Suppressor macrophage treated with lipopolysaccharide for 4 hours (primary cell): ENCODE measurements at places on chromosomes 3 and 15.

DNA sequence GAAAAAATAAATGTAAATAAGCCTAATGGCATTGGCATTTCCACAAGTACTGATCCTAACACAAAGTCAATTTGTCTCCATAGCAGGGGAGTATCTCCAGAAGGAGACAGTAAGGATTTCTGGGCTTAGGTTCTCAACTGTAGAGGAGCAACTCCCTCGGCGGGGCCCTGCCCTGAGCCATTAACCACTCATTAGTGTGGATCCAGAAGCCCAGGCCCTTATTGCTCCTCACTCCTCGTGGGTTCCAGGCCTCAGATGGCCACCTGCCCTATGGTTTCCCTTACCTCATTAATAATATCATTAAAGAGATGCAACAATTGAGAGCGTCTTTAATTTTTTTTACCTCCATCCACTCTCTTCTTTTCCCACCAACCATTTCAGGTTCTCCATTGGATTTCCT, 85.3 kb upstream of the CLDN18 start:
- DNase-seq: no peak

GRCh38 chr15:86849136-86849535, 769.5 kb downstream of the AGBL1 start:
- no peak for DNase-seq

DNA sequence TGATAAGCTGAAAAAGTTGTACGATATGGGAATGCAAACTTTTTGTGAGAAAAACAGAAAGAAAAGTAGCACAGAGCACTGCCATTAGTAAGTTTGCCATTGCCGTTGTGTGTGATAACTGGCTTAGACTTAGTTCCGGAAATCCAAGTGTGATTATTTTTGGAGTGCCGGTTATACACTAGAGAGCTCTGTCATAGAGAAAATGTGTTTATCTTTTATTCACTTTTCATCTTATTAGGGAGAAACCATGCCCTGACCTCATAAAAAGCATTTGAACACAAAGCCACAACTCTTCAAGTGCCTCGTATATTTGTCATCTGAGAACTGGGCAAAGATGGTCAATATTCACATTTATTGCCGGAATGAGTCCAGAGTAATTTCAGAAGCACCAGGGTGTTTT, 36.1 kb downstream of the CTDSPL start:
- no peak for DNase-seq

DNA sequence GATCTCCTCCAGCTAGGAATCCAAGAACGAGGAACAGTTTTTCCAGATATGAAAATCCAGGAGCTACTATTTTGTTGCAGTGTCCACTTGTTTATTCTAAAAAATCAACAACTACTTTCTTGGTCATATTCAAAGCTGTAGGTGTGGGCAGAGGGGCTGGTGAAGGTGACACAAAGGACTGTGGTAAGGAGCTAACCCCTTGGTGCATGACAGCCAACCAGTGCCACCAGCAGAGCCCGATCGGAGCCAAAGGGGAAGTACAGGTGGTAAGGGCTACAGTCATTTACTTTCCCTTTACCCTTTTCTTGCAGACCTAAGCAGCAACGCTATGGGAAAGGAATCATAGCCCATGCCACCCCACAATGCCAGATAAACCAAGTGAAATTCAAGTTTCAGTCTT, 30.7 kb downstream of the PLA1A start:
- DNase-seq: peak; percentile 66

DNA sequence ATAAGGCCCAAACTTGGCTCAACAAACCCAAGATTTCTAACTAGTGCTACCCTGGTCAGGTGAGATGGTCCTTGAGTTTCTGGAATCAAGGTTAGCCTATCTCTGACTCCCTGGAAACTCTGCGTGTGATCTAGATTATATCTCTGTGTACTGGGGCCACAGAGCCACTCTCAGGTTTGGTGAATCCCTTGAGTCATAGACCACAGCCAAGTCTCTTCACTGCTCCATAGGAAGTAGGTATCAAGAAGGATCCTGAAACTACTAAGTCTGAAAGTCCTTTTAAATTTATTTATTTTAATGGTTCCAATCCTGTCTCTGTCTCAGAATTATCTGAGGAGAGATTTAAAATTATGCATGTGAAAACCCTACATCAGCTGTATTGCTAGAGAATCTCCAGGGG, 99.1 kb downstream of the TUSC7 start:
- peak; percentile 59 for DNase-seq

DNA sequence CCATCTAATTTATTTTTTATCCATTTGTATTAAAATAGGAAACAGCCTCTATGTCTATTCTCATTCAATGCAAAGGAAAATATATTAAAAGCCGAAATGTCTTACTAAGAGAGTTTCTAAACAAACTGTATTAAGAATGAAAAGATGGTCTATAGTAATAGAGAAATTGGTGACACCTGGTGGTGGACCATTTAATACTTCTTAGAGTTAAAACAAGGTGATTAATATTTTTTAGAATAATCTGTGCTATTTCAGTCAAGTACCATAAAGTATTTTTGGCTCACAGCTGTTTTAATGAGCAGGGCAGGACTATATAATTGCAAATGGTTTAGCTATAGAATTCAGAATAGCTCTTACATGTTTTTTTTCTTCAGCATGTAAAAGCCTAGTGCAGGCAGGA, 55.7 kb downstream of the SYNPR start:
- DNase-seq: no peak

DNA sequence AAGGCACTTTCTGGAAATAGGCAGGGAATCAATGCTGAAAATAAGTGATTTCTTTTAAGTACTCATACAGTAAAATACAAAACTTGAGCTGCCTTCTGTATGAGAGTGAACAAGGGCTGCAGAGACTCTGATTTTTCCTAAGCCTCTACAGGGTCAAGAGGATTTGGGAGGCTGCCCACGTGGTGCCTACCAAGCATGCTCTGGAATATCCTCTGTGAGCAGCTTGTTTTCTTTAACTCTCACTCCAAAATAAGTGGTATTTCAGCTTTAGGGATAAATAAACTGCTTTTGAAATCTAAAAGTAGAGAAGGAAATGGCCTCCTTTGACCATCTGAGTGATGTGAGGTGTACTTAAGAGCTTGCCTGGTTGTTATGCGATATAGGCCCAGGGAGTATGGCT, 8.1 kb upstream of the SELENOK start:
- no peak for DNase-seq

GRCh38 chr15:100560323-100560722, 31.6 kb upstream of the CERS3 start:
- peak; percentile 28 for DNase-seq

DNA sequence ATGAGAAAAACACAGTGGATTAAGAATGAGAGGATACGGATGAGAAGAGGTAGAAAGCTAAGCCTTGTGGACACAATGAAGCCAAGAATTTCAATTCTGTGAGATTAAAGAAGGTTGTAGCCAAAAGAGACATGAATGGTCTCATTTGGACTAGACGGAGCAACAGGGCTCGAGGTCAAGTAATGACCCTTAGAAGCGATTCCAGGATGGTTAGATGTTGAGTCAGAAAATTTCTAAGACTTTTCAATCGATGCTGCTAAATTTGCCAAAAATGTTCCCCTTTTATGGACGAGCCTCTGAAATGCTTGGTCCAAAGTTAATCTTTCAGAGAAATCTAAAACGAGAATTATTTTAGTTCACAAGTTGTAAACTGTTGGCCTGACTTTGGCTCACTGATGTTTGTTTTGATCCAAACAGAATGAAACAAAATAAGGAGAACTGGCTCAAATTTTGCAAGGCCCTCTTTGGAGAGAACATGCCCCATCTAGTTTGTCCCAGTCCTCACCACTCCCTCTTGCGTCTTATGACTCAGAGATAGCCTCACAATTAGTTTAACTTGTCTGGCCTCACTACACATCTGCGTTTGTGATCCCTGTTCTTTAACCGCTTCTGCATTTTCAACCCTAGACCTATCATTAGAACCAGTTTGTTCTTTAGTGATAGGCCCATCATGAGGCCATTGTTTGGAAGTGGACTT, 235.5 kb downstream of the PDZRN3 start:
- DNase-seq: no peak

DNA sequence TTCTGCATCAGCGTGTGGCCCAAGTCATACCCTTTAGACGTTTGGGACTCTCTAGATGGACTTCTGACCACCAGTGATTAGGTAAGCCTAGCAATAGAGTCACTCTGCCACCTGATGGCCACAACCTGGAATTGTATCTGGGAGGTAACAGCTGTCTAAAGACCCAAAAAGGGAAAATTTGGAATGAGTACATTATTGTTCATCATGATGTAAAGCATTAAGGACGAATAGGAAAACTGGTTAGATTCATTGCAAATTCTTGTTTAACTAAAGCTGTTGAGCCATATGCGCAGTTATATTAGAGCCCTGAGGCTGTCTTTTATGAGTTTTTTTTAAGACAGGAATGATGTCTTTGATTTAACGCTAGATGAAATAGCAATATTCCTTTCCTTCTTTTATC, 63.6 kb downstream of the FAM81A start:
- DNase-seq: peak; percentile 65

GRCh38 chr3:128385080-128385832, 81.4 kb downstream of the DNAJB8 start:
- DNase-seq: no peak

DNA sequence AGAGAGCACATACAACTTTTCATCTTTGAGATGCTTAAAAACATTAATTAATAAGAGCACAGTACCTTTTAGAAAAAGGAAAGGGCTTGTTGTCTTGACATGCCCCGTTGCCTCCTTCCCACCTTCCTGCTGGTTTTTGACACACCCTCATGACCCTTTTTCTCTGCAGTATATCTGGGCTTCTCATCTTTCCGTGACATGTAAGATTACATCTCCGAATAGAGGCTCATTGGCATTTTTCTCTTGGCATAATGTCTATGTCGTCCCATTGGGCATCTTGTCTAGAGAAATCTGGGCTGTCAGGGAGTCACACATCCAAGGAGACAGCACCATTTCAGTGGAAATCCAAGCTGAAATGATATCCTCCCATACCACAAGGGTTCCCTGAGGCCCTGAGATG, 64.1 kb downstream of the LRTM1 start:
- no peak for DNase-seq

- DNase-seq: no peak
These were observed 34.1 kb upstream of the DET1 start for GRCh38 chr15:88580532-88580931.

GRCh38 chr15:25790000-25790660, 73.0 kb downstream of the ATP10A start:
- peak; percentile 81 for DNase-seq

DNA sequence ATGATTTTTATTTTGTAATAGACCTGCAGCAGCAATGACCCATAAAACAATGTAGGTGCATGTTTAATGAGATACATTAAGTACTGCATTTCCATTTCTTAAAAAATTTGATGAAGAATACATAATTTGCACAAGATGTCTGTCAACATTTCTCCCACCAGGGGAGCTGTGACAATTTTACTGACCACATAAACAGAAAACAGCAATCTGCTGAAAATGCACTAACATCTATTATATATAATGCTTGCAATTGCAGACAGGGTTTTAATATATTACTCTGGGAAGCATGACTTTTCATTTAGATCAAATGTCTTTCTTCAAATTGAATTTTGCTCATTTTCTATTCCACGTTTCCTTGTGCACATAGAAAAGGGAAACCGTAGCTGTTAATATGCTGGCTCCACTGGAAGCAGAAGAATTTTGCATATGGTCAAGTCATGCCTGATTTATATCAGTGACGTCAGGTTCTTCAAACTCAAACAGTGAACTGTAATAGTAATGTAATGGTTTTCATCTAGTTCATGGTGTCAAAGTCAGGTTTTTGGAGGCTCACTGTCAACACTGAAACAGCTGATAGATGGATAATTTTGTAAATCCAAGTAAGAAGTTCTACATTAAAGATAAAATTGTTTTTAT, 79.8 kb upstream of the IGF1R start:
- no peak for DNase-seq

GRCh38 chr3:185583925-185584324, 2.2 kb upstream of the SENP2 start:
- no peak for DNase-seq

- no peak for DNase-seq
These were observed 4.0 kb upstream of the RCCD1 start for GRCh38 chr15:90950676-90951075.

DNA sequence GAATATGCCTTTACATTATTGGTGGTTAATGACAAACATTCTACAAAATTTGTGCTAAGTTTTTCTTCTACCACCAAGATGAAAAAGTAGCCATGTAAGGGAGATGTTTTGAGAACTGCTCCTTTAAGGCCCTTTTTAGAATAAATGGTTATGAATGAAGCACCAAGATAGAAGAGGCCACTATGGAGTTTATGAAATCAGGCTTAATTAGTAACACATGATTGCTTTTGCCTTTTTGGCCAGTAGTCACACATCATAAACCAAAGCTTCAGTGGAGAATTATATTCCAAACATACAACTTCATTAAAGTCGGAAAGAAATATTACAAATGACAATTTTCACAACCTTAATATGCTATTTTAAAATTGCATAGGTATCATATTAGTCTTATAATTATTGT, 331.7 kb downstream of the RBMS3 start:
- DNase-seq: no peak
